ENCODE measurements at places on chromosomes 16 and 17. TPM values are rescaled to one million over a fixed set of nuclear protein-coding genes. Genes with fewer than 3 reads are reported as not detected.

PDIA2 gene
- total RNA-seq, result not detected

DNA sequence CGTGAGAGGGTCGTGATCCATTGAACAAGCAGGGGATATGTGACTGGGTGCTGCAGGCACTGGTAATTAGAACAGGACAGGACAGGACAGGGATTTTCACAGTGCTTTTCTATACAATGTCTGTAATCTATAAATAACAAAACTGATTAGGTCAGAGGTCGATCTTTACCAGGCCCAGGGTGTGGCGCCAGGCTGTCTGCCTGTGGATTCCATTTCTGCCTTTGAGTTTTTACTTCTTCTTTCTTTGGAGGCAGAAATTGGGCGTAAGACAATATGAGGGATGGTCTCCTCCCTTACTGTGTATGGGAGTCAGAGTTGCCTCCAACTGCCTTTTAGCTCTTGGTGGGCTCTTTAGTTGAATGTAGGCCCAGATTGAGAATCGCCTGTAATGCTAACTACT is 1.5 kb upstream of the ZNF764 start:
- no peak overlapping the region for H3K4me3 ChIP-seq
- H3K36me3 ChIP-seq, result peaks cover 14% of the 10 kb centered on the region
- no peak overlapping the region for H3K27ac ChIP-seq
- H3K27me3 ChIP-seq, result no peaks in the 10 kb centered on the region

DNA sequence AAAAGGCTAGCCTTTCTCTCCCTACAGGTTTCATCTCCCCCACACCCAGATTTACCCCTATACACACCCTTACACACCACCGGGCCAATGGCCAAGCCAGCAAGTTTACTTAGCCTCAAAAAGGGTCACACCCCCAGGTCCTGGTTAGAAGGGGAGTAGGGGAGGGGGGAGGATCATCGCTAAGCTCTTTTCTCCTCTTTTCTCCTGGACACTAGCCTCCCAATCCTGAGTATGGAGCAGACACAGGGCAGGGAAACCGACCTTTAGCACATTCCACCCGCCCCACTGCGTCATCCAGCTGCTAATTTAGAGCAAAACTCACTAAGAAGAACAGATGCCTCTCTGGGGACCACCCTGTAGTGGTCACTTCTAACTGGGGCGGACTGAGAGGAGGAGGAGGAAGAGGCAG is 4.4 kb downstream of the ACLY start:
- peaks cover 32% of the 10 kb centered on the region for H3K4me1 ChIP-seq
- peaks cover 37% of the 10 kb centered on the region for H3K36me3 ChIP-seq
- no peak overlapping the region for H3K4me3 ChIP-seq
- DNase-seq, result peak; percentile 24
- H3K27ac ChIP-seq, result no peak overlapping the region

- no peak for DNase-seq
- peak overlapping the region; percentile 84 for H3K4me3 ChIP-seq
- H3K36me3 ChIP-seq, result peaks cover 20% of the 10 kb centered on the region
- H3K27ac ChIP-seq, result no peak overlapping the region
Measured at GRCh38 chr17:47830396-47831002, 842 bp downstream of the MRPL10 start.

DNA sequence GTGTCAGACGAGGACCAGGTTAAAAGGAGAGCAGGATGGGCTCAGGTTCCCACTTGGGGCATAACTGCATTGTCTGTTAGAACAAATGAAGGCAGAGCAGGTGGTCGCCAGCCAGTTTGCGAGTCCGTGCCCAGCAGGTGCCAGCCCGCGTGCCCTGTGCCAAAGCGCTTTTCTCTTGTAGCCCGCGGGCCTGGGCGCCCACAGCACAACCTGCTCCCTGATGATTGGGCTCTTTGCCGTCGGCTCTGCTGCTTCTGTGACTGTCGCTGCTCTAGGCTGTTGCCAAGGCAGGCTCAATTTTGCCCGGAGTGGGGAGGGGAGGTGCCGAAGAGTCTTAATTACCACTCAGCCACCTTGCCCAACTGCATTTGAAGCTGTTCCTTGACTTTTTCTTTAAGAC is 21.1 kb downstream of the KNOP1 start:
- H3K27me3 ChIP-seq, result no peaks in the 10 kb centered on the region
- no peak overlapping the region for H3K4me3 ChIP-seq
- peaks cover 17% of the 10 kb centered on the region for H3K4me1 ChIP-seq
- peaks cover 34% of the 10 kb centered on the region for H3K36me3 ChIP-seq
- DNase-seq, result no peak

FKBP10 gene
- total RNA-seq, result 156 TPM
